Fibroblast of the conjunctiva (primary cell): ENCODE measurements at places on chromosomes 12 and 14.
A peak's percentile ranks its signal among the peaks of the same experiment; 100 is the strongest.

- no peak for DNase-seq
These were observed 43.2 kb downstream of the CYP46A1 start for GRCh38 chr14:99727096-99727870.

DNA sequence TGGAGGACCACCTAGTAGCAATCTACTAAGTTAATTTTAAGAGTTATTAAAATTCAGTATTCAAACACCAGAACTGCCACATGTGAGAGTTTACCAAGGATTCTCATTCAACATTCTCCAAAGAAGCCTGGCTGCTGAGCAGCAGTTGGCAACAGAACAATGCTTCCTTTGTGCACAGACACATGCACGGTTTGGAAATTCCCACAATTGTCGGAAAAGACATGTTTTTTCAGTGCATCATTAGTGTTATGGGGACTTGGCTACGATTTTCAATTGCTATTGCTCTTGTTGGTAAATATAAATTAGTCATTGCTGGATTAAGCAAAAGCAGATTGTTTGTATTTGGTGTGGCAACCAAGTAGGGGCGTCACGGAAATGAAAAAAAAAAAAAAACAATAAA is 22.2 kb downstream of the ST8SIA1 start:
- DNase-seq, result no peak

- DNase-seq, result no peak
These were observed 2.2 kb upstream of the TC2N start for GRCh38 chr14:91869556-91869955.

GRCh38 chr12:111067498-111067897 is 147.1 kb upstream of the MYL2 start:
- DNase-seq, result no peak

DNA sequence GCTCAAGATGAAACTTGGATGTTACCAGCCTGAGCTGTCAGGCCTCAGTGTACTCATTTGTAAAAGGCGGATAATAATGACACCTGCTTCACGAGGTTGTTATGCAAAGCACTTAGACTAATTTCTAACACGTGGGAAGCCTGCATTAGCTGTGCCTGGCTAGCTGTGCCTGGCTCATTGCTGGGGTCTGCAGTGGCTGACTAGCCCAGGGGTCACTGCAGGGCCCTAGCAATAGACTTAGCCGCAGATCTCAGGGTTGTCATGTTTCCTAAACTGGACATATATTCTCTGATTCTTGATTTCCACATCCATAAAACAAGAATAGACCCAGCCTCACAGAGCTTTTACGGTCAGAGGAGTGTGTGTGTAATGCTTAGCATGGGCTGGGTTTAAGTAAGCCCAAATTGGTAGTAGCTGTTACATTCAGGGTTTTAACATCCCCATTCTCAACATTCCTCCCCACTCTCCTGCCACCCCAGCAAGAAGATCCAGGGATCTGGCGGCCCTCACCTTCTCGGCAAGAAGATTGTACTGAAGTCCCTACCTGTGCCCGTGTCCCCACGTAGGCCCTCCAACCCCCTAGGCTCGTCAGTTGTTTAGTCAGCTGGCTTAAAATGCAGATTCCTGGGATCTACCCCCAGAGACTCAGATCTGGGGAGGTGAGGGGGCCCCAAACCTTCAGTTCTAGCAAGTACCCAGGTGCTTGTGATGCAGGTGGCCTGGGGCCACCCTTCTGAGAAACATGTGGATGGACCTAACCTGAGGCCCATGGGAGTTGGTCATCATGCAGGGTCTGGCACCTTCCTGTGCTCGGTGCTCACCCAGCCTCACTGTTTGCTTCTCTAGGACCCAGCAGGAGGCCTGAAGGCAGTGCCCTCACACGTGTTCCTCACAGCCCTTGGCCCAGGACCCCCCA is 8.6 kb downstream of the NR4A1 start:
- no peak for DNase-seq

DNA sequence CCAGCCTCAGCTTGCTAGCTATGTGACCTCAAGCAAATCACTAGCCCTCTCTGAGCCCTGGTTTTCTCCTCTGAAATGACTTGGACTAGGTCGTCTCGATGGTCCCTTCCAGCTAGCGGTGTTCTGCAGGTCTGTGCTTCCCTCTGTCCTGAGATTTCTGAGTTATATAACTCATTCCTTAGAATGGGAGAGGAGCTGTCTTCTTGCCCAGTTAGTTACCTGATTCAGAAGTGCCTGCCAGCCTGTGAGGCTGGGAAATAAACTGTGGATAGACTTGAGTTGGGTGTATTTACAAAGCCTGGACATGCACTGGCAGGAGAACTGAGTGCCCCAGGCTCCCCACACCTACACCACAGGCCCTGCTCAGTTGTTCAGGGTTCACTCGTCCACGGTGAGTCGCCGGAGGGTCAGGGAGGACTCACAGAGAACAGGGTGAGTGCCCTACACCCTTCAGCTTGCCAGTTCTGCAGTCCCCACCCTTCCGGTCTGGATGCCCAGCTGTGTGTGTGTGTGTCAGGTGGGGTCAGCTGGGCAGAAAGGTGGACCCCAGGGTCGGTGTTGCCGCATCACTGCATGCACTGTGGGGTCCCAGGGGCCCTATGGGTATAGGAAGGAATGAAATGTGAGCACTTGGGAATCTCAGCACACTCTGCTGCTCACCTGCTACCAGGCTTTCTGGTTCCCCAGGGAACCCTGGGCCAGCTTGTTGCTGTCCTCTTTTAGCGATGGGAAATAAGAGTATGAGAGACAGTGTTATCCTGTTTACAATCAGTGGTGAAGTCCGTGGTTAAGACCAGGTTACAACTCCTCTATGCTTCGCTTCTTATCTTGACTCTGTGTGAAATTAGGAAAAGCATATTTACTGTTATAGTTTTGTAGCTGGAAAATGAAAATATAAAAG is 348.2 kb downstream of the DPF3 start:
- DNase-seq, result no peak

- DNase-seq, result peak; percentile 12
These were observed 225.0 kb upstream of the KITLG start for GRCh38 chr12:88805286-88805685.

- no peak for DNase-seq
These were observed 3.1 kb downstream of the DHRS2 start for GRCh38 chr14:23639048-23639890.

GRCh38 chr14:65310568-65310967 is 102.0 kb upstream of the FUT8 start:
- DNase-seq, result no peak

- no peak for DNase-seq
These were observed 94.5 kb downstream of the RMST start for GRCh38 chr12:97557116-97557515.

DNA sequence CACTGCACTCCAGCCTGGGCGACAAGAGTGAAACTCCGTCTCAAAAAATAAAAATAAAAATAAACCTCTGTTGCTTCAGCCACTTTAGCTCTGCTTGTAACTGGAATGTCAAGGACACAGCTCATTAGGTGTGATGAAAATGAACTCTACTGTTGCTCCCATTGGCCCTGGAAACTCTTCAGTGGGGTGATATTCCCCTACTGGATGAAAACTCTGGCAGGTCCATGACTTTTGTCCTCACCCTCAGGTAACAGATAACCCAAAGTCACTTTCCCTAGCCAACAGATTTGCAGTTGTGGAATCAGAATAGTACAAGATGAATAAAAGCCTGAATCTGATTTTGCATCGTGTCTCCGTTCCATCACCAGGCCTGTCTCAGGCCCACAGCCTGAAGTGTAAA is 92.1 kb upstream of the CEP83 start:
- DNase-seq, result no peak
